Activated CD8-positive, alpha-beta T cell treated with anti-CD3 and anti-CD28 coated beads for 36 hours (primary cell): ENCODE measurements at places on chromosomes 2 and 18.
A peak's percentile ranks its signal among the peaks of the same experiment; 100 is the strongest.

GRCh38 chr2:1605102-1606045 is 138.9 kb downstream of the PXDN start:
- DNase-seq: peak; percentile 12
- no peaks in the 10 kb centered on the region for H3K36me3 ChIP-seq
- H3K4me1 ChIP-seq: no peaks in the 10 kb centered on the region
- H3K27ac ChIP-seq: no peak overlapping the region
- no peak overlapping the region for H3K4me3 ChIP-seq

GRCh38 chr2:167336213-167336612 is 447.9 kb downstream of the XIRP2 start:
- H3K4me3 ChIP-seq: no peak overlapping the region
- DNase-seq: no peak
- H3K27me3 ChIP-seq: peaks cover 1% of the 10 kb centered on the region
- no peak overlapping the region for H3K27ac ChIP-seq
- H3K4me1 ChIP-seq: no peaks in the 10 kb centered on the region
- H3K36me3 ChIP-seq: no peaks in the 10 kb centered on the region

GRCh38 chr18:60895181-60895580 is 438.0 kb upstream of the CDH20 start:
- no peak for DNase-seq
- no peaks in the 10 kb centered on the region for H3K4me1 ChIP-seq
- H3K27me3 ChIP-seq: no peaks in the 10 kb centered on the region
- no peak overlapping the region for H3K4me3 ChIP-seq
- no peak overlapping the region for H3K27ac ChIP-seq
- no peaks in the 10 kb centered on the region for H3K36me3 ChIP-seq

DNA sequence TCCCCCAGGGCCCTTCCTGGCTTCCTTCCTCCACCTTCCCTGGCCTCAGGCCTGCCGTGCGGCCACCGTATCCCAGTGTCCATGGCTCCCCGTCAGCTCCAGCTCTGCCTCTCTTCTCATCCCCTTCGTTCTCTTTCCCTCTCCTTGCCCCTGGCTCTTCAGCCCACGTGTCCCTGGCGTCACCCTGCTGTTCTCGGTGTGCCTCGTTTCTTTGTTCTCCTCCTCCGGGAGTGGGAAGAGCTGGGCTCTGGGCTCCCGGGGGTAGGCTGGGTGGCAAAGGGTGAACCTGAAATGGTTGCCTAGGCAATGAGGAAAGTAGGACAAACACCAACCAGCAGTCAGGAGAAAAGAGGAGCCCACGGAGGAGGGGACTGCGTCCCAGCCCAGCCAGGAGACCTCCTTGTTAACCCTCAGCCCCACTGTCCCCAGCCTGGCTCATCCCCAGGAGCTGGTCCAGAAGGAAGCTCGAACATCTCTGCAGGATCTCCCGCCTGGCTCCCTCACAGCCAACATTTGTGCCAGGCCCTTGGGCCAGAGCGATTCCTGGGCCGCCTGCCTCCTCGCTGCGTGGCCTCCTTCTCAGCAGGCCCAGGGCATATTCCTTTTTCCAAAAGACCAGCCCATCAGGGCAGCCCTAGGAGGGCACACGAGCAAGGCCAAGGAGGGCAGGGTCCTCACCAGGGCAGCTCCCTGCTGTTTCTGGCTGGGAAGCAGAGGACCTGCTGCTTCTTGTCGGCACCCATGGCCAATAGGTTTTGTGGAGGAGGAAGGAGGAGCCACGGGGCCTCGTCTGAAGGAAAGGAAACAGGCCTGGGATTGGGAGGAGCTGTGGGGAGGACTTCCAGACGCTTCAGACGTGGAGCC is 30.9 kb upstream of the DNMT3A start:
- no peak overlapping the region for H3K4me3 ChIP-seq
- no peak for DNase-seq
- no peaks in the 10 kb centered on the region for H3K36me3 ChIP-seq
- H3K27me3 ChIP-seq: no peaks in the 10 kb centered on the region

DNA sequence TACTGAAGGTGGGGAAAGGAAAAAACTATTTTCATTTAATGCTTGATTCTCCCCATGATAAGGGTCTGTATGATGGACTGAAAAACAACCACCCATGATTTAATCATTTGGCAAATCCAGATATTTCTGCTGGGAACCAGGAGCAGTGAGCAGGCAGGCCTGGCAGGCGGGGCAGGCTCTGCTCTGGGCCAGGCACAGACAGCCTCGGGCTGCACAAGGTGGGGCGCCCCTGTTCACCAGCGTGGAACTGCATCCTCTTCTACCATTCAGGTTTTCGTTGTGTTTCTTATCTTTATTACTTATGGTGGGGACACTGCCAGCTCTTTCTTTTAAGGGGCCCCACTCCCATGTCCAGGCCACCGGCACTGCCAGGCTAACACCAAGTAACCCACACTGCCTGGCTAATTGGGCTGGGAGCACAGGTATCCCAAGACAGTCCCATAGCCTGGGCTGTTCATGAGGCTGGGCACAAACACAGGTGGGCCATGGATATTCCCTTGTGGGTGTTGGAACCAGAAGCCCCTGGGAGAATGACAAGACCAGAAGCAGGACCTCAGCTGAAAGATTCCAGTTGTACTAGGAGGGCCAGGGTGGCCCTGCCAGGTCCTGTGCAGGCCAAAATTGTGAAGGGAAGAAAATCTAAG is 57.1 kb upstream of the RALBP1 start:
- H3K27ac ChIP-seq: no peak overlapping the region
- no peaks in the 10 kb centered on the region for H3K27me3 ChIP-seq
- no peaks in the 10 kb centered on the region for H3K4me1 ChIP-seq
- H3K4me3 ChIP-seq: no peak overlapping the region

DNA sequence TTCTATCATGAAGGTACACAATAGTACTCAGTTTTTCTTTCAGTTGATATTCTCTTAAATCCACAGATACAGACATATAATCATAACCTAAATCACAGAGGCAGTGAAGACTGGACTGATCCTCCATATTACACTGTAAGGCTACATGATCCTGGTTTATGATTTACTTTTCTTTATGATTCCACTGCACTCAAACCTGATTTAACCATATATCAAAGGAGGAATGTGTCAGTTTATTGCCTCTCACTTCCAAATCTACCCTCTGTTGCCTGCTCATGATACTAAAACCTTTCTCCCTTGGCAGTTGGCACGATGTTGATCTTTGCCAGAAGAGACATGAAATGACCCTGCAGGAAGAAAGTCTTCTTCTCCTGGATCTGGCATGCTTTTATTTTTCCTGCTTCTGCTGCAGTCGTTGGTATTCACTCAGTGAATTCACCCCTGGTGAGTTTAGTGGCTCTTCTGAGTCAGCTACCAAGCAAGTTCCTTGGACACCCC is 426.4 kb downstream of the MBD2 start:
- H3K27ac ChIP-seq: no peak overlapping the region
- H3K4me1 ChIP-seq: no peaks in the 10 kb centered on the region
- H3K27me3 ChIP-seq: no peaks in the 10 kb centered on the region
- H3K4me3 ChIP-seq: no peak overlapping the region

GRCh38 chr2:13091455-13091854 is 374.7 kb downstream of the TRIB2 start:
- no peaks in the 10 kb centered on the region for H3K36me3 ChIP-seq
- H3K4me1 ChIP-seq: no peaks in the 10 kb centered on the region
- DNase-seq: no peak
- H3K4me3 ChIP-seq: no peak overlapping the region

- H3K36me3 ChIP-seq: no peaks in the 10 kb centered on the region
- H3K27ac ChIP-seq: no peak overlapping the region
- no peaks in the 10 kb centered on the region for H3K4me1 ChIP-seq
- H3K27me3 ChIP-seq: peaks cover 14% of the 10 kb centered on the region
- no peak for DNase-seq
- H3K4me3 ChIP-seq: no peak overlapping the region
These were observed 11.9 kb downstream of the FRZB start for GRCh38 chr2:182854375-182855105.

GRCh38 chr2:222842491-222843174 is 18.2 kb upstream of the ACSL3 start:
- H3K27me3 ChIP-seq: peaks cover 11% of the 10 kb centered on the region
- H3K27ac ChIP-seq: no peak overlapping the region
- H3K4me3 ChIP-seq: no peak overlapping the region
- DNase-seq: no peak
- peaks cover 17% of the 10 kb centered on the region for H3K4me1 ChIP-seq

- H3K4me1 ChIP-seq: peaks cover 22% of the 10 kb centered on the region
- H3K27ac ChIP-seq: no peak overlapping the region
- H3K4me3 ChIP-seq: no peak overlapping the region
These were observed 53.9 kb downstream of the MAP4K3 start for GRCh38 chr2:39383146-39383545.

- H3K36me3 ChIP-seq: no peaks in the 10 kb centered on the region
- no peak overlapping the region for H3K4me3 ChIP-seq
- no peak for DNase-seq
These were observed 150.0 kb downstream of the SLC4A3 start for GRCh38 chr2:219777388-219777787.

DNA sequence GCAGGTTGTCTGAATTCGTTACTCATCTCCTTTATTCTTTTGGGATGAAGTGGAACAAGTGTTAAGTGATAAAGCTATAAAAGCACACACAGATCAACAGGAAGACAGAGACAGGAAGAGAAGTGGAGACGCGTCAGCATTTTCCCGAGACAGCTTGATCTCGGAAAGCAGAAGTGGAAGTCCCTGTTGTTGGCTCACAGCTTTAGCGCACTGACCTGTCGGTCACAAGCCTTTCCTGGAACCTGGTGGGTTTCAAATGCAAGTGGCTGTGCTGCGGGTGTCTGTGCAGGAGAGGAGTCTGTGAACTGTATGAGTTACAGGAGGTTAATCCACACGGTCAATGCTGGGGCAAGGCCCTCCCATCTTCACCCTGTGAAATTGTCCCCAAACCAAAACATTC is 116.6 kb upstream of the PELI1 start:
- no peaks in the 10 kb centered on the region for H3K27me3 ChIP-seq

- DNase-seq: no peak
- no peaks in the 10 kb centered on the region for H3K4me1 ChIP-seq
- H3K27ac ChIP-seq: no peak overlapping the region
- H3K4me3 ChIP-seq: no peak overlapping the region
- H3K36me3 ChIP-seq: no peaks in the 10 kb centered on the region
- no peaks in the 10 kb centered on the region for H3K27me3 ChIP-seq
These were observed 376.2 kb downstream of the SETBP1 start for GRCh38 chr18:45056926-45057325.

GRCh38 chr18:75316826-75317225 is 106.2 kb downstream of the TSHZ1 start:
- no peaks in the 10 kb centered on the region for H3K4me1 ChIP-seq
- H3K36me3 ChIP-seq: no peaks in the 10 kb centered on the region
- H3K4me3 ChIP-seq: no peak overlapping the region
- peaks cover 1% of the 10 kb centered on the region for H3K27me3 ChIP-seq
- H3K27ac ChIP-seq: no peak overlapping the region

- H3K4me1 ChIP-seq: peaks cover 2% of the 10 kb centered on the region
- no peak overlapping the region for H3K27ac ChIP-seq
- H3K27me3 ChIP-seq: peaks cover 14% of the 10 kb centered on the region
- H3K36me3 ChIP-seq: no peaks in the 10 kb centered on the region
- DNase-seq: peak; percentile 4
These were observed 313.8 kb downstream of the PDE11A start for GRCh38 chr2:177758591-177759371.
